ENCODE measurements at places on chromosomes 12 and 14.

DNA sequence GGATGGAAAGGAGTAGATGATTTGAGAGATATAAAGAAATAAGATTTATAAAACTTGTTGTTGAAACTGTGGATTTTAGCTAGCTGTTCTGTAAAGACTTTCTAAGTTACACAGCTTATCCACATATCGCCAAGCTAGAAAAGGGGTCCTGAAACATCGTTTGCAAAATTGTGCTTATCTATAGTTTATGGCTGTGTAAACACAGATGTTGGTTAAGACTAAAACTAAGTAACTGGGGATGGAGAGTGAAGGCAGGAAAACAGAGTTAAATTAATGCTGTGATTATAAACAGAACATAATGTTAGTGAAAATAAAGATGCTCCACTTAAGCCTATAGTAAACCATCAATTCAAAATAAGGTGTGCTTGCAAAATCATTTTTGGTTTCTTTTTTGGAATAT is 311.3 kb upstream of the DDHD1 start:
- no peaks in the 10 kb centered on the region for H3K27me3 ChIP-seq
- no peaks in the 10 kb centered on the region for H3K4me1 ChIP-seq
- H3K4me3 ChIP-seq = no peak overlapping the region
- no peaks in the 10 kb centered on the region for H3K36me3 ChIP-seq

GRCh38 chr14:74980731-74981461 is 21.8 kb upstream of the EIF2B2 start:
- peaks cover 90% of the 10 kb centered on the region for H3K4me1 ChIP-seq
- H3K4me3 ChIP-seq = no peak overlapping the region
- no peak for DNase-seq
- H3K27ac ChIP-seq = peak overlapping the region; percentile 44
- no peaks in the 10 kb centered on the region for H3K27me3 ChIP-seq

DNA sequence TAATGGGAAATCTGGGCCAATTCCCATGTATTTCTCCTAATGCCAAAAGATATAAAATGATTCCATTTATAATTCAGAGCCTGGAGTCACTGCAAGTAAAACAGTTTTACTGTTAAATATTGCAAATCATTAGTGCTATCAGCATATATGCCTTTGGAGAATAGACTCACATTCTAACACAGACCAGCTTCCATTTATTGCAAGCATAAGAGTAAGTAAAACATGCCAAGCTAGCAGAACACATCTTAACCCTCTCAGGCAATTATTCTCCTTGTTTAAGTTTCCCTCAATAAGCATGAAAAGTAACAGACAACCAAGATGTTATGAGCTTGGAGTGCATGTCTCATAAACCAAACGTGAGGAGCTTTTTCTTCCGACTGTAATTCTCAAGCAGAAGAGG is 173.9 kb upstream of the GRIP1 start:
- no peaks in the 10 kb centered on the region for H3K36me3 ChIP-seq
- H3K27ac ChIP-seq = no peak overlapping the region
- H3K4me1 ChIP-seq = peaks cover 6% of the 10 kb centered on the region
- no peak for DNase-seq
- no peak overlapping the region for H3K4me3 ChIP-seq

GRCh38 chr14:65077318-65077717 is 25.0 kb downstream of the MAX start:
- H3K36me3 ChIP-seq = peaks cover 15% of the 10 kb centered on the region
- no peak for DNase-seq
- H3K4me1 ChIP-seq = peaks cover 87% of the 10 kb centered on the region
- H3K27ac ChIP-seq = no peak overlapping the region
- no peaks in the 10 kb centered on the region for H3K27me3 ChIP-seq

GRCh38 chr14:61530896-61531295 is 164.4 kb upstream of the HIF1A start:
- H3K27ac ChIP-seq = no peak overlapping the region
- peaks cover 31% of the 10 kb centered on the region for H3K36me3 ChIP-seq
- peaks cover 67% of the 10 kb centered on the region for H3K4me1 ChIP-seq
- no peak overlapping the region for H3K4me3 ChIP-seq

- H3K27me3 ChIP-seq = no peaks in the 10 kb centered on the region
- H3K4me1 ChIP-seq = no peaks in the 10 kb centered on the region
- no peak for DNase-seq
- H3K4me3 ChIP-seq = no peak overlapping the region
- H3K36me3 ChIP-seq = no peaks in the 10 kb centered on the region
Measured at GRCh38 chr12:28767836-28768348, 381.2 kb upstream of the FAR2 start.
